Endothelial cell of umbilical vein (primary cell): ENCODE measurements at places on chromosomes 5 and 9.

DNA sequence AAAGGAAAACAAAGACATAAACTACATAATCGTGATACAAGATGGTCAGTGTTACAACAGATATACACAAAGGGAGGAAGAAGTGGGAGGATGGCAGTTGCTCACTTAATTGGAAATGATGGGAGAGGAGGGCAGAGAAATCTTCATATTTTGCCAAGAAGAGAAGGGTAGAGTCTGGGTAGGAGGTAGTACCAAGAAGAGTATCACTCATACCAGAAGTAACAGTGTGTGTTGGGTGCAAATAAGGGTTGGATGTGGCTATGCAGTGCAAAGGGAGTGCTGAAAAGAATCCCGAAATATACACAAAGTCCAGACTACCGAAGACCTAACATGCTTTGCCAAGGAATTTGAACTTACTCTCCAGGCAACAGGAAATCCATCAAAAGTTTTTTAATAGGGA lies 41.0 kb downstream of the ERMP1 start:
- H3K27me3 ChIP-seq = no peaks in the 10 kb centered on the region
- no peak for DNase-seq
- no peaks in the 10 kb centered on the region for H3K4me1 ChIP-seq
- no peak overlapping the region for H3K4me3 ChIP-seq

DNA sequence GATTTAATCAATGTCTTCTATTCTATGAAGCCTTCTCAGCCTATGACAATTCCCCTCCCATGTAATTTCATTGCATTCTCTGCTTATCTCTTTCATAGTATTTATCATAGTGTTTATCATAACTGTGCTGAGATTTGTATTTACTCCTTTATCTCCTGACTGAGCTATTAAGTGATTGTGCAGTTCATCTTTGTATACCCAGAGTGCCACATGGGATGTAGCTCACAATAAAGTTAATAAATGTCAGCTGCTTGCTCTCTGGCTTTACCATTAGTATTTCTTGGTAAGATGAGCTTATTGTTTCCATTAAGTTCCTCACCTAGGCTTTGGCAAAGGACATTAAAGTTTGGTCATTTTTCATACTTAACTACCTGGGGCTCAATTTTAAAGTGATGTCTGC lies 275.1 kb upstream of the MPDZ start:
- no peak overlapping the region for H3K27ac ChIP-seq
- no peak overlapping the region for H3K4me3 ChIP-seq
- DNase-seq = no peak
- H3K36me3 ChIP-seq = no peaks in the 10 kb centered on the region

DNA sequence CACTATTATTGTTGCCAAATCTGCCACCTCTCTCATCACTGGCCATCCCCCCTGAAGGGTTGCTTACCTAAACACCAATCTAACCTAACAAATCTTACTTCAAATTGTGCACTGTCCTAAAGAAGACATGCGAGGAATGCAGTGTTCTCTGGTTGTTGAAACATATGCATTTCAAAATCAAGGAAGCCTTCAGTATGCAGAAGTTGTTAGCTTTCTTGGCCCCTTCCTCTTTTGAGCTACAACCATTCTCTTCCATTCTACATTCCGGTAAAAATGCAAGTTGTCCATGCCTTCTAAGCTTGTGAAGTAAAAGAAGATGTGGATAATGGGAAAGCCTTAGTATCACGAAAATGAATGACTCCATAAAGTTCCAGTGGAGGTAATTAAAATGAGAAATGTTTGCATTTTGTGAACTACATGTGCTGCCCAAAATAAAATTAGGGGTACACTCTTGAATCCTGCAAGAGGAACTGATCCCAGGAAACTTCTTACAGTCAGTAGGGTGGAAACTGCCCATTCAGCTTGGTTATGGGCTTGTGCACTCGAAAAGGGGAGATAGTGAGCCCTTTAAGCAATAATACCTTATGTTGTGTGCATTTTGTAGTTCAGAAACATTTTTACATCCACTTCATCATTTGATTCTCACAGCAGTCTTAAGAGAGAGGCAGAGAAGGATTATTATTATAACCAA lies 77.6 kb upstream of the ADRB2 start:
- DNase-seq = no peak
- H3K27me3 ChIP-seq = no peaks in the 10 kb centered on the region
- no peaks in the 10 kb centered on the region for H3K36me3 ChIP-seq
- H3K4me1 ChIP-seq = no peaks in the 10 kb centered on the region
- no peak overlapping the region for H3K4me3 ChIP-seq

GRCh38 chr5:76690704-76691466 lies 25.0 kb upstream of the F2R start:
- H3K27ac ChIP-seq = peak overlapping the region; percentile 91
- H3K4me3 ChIP-seq = no peak overlapping the region
- H3K27me3 ChIP-seq = no peaks in the 10 kb centered on the region
- peaks cover 71% of the 10 kb centered on the region for H3K4me1 ChIP-seq
